ENCODE measurements at places on chromosomes 7 and 10.
A peak's percentile ranks its signal among the peaks of the same experiment; 100 is the strongest.

DNA sequence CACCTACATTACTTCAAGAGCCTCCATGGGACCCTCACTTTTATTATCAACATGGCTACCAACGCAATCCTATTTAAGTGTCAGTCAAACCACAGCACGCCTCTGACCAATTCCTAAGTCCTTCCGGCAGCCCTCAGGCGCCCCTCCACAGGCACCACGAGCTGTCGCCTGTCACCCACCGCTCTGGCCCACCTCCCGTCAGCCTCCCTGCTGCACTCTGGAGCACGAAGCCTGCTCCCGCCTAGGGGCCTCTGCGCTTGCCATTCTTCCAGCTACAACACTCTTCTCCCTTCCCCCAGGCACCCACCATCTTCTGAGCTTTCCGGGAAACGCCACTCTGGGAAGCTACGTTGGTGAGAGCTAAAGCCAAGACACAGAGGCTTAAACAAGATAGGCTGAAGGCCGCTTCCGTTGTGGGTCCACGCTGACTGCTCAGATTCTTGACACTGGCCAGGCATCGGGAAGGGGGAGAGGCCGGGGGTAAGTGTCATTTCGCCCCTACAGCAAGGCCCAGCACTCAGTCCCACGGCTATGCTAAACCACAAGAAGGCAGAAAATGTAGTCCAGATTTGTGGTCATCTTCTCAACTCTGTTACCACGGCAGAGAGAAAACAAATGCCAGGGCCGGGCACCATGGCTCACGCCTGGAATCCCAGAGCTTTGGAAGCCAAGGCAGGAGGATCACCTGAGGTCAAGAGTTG is 56.7 kb downstream of the GNA12 start:
- DNase-seq = no peak

DNA sequence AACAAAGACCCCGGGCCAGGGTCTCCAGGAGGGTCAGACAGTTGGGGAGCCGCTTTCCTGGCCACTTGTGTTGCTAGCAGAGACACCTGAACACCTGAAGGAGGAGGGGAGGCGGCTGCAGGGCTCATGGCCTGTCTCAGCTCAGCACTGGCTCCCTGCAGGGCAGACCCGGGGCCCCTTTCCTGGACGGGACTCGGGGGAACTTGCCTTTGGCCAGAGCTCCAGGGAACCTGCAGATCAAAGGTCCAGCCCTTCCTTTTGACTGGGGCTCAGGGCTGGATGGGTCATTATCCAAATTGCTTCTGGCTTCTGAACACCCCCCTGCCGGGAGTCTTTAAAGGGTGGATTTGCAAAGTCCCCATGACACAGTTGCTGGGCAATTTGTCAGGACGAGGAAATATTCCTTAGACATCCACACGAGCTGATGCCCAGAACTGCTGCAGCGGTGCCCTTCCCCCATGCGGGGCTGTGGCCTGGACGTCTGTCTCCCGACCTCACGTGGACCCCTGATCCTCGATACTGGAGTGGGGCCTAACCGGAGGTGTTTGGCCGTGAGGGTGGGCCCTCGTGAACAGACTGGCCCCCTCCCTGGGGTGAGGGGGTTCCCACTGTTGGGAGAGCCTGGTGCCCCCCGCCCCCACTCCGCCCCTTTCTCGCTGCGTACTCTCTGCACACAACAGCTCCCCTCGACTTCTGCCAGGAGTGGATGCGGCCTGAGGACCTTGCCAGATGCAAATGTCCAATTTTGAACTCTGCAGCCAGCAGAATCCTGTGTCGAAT is 194.3 kb downstream of the ELFN1 start:
- DNase-seq = no peak

- no peak for DNase-seq
These were observed 103.4 kb downstream of the ABCA13 start for GRCh38 chr7:48274662-48275061.

DNA sequence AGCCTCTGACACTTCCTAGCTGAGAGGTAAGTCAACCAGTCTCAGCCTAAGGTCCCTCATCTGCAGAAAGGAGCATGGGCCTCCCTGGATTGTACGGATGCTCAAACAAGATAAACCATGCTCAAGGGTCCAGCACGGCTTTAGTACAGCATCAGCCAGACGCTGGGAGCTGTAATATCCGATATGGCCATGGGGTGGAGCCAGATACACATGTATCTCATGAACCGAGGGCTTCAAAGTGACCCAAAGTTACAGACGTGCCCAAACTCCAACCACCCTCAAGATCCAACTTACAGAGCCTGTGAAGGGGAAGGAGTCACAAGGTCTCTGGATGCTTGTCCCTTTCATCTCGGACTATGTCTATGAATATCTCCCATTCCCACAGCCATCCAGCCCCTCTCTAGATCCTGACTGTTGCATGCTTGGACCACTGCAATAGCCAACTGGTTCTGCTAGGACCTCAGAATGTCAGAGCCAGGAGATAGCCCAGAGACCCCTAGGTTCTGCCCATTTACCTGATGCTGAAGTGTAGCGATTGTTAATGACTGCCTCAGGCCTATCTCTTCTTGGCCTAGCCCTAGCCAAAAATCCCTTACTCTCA is 142.4 kb downstream of the SH3PXD2A start:
- DNase-seq = peak; percentile 70

DNA sequence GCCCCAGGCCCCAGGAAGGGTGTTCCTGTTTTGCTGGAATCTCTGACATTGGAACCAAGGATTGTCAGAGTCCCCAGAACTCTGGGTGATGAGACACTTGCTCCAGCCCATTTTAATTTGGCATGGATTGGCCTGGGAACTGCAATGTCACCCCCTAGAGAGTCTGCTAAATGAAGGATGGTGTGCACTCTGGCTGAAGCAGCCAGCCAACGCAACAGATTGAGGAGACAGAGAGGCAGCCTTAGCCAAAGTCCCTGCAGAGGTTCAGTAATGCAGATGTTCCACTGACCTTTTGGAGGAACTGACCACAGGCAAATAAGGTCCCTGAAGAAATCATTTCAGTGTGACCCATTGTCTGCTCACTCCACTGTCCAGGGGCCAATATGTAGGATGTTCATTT is 13.4 kb downstream of the LRRC18 start:
- no peak for DNase-seq

DNA sequence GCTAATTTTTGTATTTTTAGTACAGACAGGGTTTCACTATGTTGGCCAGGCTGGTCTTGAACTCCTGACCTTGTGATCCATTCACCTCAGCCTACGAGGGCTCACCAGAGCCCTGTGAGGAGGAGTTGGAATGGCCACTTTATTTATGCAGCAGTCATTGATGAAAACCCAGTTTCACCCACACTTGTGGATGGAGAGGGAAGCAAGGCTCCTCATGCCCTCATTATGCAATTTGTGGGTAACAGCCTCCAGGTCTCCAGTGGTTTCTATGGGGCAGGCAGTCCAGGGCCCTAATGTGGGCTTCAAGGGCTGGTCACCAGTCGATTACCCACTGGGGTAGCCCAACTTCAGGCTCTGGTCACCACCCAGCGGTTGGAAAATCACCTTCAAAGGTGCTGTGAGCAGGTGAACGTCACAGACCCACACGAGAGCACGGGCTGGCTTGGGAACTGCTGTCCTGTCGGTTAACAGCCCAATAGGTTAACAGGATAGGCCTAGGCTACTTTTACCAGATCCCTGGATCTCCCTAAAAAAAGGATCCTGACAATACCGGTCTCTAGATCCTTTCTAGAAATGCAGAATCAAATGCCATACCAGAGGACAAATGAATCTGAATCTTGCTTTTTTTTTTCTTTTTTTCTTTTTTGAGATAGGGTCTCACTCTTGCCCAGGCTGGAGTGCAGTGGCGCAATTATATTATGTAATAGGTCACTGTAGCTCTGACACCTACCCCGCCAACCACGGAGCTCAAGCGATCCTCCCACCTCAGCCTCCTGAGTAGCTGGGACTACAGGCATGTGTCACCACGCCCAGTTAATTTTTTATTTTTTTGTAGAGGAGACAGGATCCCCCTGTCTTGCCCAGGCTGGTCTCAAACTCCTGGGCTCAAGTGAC is 97.8 kb downstream of the SLC37A3 start:
- no peak for DNase-seq

DNA sequence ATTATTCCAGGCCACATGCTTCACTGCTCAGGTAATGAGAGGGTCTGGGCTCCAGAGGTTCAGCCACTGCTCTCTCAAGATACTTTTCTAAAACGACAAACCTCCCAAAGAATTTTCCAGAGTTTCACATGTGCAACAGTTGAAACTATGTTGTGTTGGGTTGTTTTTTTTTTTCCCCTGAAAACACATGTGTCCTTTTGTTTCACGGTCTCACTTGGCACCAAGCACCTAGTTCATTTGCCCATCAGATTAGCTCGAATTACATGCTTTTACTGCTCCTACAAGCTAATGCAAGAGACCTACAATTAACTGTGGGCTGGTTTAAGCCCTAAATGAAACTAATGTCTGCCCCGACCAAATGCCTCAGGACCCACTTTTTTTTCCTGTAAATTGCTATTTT is 313.3 kb downstream of the FGFR2 start:
- no peak for DNase-seq

DNA sequence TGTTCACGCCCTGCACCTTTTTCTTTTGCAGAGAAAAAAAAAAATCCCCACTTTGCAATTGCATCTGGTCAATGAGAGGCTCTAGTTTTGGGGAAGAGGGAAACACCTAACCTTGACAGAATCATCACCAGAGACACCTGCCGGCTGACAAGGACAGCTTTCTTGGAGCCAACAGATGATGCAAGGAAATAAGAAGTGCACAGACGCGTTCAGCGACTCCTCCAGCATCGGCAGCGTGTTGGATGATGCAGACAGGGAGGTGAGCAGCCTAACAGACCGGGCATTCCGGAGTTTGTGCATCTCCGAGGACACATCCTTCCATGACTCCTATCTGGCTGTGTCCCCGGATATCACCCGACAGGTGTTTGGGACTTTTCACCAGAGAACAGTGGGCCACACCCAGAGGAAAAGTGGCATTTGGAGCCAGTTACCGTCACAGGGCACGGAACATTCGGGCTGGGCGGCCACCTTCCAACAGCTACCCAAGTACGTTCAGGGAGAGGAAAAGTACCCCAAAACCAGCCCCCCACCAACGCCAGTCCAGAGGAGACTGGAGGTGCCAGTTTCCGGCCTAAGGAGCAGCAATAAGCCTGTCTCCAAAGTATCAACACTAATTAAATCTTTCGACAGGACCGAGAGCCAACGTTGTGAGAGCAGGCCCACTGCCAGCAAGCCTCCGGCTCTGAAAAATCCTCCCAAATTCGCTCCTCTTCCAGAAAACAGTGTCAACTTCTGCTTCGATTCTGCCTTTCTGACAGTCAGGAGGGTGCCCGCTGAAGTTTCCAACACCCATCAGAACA is 23.6 kb downstream of the C10orf71 start:
- no peak for DNase-seq

GRCh38 chr10:30073767-30074060 is 14.3 kb upstream of the JCAD start:
- DNase-seq = no peak

- no peak for DNase-seq
These were observed 25.7 kb upstream of the AGFG2 start for GRCh38 chr7:100513212-100513810.

GRCh38 chr10:27503498-27504006 is 552 bp upstream of the RAB18 start:
- no peak for DNase-seq

- DNase-seq = no peak
These were observed 34.5 kb downstream of the CREB3L2 start for GRCh38 chr7:137967143-137968018.

DNA sequence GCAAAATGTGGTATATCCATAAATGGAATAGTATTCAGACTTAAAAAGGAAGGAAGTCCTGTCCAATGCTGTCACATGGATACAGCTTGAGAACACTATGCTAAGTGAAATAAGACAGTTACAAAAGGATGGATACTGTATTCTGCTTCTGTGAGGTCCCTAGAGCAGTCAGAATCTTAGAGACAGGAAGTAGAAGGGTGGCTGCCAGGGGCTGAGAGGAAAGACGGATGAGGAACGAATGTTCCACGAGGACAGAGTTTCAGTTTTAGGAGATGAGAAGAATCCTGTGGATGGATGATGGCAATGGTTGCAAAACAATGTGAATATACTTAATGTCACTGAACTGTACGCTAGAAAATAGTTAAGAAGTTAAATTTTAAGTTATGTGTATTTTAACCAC is 3.8 kb downstream of the PRKCQ start:
- no peak for DNase-seq

GRCh38 chr10:125084191-125084613 is 76.2 kb downstream of the CTBP2 start:
- DNase-seq = no peak

GRCh38 chr7:2820508-2820934 is 23.6 kb downstream of the GNA12 start:
- DNase-seq = no peak

- no peak for DNase-seq
These were observed 132.6 kb downstream of the CAMK1D start for GRCh38 chr10:12481924-12482323.

GRCh38 chr7:118202061-118202460 is 18.1 kb downstream of the LSM8 start:
- no peak for DNase-seq

GRCh38 chr10:132714986-132715775 is 70.8 kb downstream of the NKX6-2 start:
- DNase-seq = no peak

DNA sequence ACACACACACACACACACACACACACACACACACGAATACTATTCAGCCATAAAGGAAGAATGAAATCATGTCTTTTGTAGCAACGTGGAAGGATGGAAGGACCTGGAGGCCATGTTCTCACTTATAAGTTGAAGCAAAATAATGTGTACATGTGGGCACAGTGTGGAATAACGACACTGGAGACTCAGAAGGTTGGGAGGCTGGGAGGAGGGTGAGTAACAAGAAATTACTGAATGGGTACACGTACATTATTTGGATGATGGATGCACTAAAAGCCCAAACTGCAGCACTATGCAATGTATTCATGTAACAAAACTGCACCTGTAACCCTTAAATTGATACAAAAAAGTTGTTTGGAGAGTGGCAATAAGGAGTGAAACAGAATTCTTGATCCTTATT is 32.1 kb downstream of the KMT2C start:
- DNase-seq = no peak

- no peak for DNase-seq
These were observed 7.9 kb upstream of the C10orf120 start for GRCh38 chr10:122707535-122707934.

All from hematopoietic multipotent progenitor cell treated with erythropoietin and hydrocortisone succinate and interleukin-3 and kit ligand, for 15 days (in vitro differentiated cells).